Naive thymus-derived CD8-positive, alpha-beta T cell (primary cell): ENCODE measurements at places on chromosomes 11 and 22.

DNA sequence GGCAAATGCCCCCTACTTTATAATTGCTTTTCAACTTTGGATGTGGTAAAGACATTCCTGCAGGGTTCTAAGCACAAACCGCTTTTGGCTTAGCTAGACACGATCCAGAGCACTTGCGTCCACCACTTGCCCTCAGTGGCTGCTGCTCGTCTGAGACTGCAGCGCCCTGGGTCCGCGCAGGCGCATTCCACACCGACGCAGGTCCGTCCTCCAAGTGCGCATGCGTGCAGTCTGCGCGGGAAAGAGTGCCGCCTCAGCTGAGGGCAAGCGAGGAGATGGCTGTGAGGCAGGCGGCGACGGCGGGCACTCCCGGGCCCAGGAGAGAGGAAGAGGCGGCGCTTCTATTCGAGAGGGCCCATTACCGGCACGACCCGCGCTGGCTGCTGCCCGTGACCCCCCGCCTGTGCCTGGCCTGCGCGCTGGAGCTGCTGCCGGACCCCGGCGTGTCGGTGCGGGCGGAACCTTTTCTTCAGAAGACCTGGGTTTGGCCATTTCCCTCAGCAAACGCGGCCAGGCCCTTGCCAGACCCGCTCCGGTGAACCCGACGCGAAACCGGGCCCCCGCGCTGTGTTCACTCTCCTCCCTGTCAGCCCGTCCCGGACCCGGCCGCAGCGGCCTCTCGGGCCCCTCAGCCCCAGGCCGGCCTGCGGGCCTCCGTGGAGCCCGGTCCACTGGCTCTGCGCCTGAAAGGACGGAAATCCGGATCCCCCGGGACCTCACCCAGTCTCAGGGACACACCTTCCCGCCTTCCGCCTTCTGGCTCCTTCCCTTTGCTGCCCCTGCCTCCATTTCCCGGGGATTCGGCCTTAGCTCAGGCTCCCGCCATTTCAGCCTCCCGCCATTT is at the start of gene MEI1:
TSS of gene MEI1 (plus strand) at position 240 of the 844 bp plus-strand sequence. CDS start at position 276, 36 bp downstream.
- peak; percentile 89 for DNase-seq

- no peak for DNase-seq
Measured at GRCh38 chr11:76214186-76214585, 7.9 kb upstream of the WNT11 start.

GRCh38 chr11:86814775-86815174 is 14.4 kb downstream of the PRSS23 start:
- no peak for DNase-seq

DNA sequence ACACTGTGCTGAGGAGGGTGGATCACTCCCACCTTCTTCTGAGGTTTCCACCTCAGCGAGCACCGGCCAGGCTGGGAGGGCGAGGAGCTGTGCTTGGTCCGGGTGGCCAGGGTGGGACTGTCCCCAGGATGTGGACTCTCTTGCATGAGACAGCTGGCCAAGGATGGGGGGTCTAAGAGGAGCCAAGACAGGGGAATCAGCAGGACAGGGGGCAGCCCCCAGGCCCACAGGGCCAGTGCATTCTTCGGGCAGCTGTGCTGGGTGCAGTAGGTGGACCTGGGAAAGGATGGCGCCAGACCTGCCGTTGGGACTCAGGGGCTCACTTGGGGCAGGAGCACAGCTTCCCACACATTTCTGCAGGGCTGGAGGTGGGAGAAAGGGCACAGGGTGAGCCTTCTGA is 9.5 kb downstream of the APOBEC3A start:
- no peak for DNase-seq
